ENCODE measurements at places on chromosomes 6 and 20. TPM values are rescaled to one million over a fixed set of nuclear protein-coding genes. Genes with fewer than 3 reads are reported as not detected.

DNA sequence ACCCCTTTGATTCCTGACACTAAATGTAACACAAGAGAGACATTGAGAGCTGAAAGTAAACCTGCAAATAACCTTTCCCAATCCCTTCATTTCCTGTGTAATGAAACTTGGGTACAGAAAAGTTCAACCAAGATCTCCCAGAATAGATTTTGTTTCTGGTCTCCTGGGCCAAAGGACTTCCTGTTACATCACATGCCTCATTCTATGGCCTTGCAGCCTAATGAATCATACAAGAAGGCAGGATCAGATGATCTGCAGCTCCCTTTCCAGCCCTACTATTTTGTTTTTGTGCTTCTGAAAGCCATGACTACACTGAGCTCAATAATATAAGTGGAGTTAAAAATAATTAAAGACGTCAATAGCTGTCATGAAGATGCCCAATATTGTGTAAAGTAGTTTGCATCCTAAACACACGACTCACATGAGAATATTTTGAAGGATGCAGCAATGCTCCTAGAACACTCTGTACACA lies 73.4 kb upstream of the NOX3 start:
- no peak for DNase-seq

GRCh38 chr6:77180326-77180725 lies 283.0 kb downstream of the HTR1B start:
- DNase-seq = no peak

DNA sequence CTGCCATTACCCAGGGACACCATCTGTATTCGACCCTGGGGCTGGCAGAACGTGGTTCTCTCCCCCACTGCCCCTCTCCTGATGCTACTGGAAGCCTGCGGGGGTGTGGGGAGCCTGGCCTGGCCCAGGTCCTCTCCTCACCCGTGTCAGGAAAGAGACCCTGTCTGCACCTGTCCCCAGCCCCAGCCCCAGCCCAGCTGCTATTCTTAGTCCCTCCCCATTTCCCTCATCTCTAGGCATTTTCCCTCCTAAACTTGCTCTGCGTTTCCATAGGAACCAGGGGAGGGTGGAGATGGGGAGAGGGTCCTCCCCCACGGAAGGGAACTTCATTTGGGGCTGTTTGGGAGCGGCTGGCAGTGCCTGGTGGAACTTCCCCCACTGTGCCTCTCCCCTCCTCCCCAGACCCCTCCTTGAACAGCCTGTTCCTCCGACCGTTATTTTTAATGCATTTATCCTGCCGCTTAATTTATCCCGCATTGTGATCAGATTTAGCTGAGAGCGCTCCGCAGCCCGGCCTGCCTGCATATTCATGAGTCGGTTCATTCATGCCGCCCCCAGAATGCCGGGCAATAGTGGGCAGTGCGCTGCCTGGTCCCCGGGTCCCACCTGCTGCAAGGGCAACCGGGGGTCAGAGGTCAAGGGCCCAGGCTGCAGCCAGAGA lies 31.8 kb upstream of the DLGAP4 start:
- DNase-seq = no peak

DNA sequence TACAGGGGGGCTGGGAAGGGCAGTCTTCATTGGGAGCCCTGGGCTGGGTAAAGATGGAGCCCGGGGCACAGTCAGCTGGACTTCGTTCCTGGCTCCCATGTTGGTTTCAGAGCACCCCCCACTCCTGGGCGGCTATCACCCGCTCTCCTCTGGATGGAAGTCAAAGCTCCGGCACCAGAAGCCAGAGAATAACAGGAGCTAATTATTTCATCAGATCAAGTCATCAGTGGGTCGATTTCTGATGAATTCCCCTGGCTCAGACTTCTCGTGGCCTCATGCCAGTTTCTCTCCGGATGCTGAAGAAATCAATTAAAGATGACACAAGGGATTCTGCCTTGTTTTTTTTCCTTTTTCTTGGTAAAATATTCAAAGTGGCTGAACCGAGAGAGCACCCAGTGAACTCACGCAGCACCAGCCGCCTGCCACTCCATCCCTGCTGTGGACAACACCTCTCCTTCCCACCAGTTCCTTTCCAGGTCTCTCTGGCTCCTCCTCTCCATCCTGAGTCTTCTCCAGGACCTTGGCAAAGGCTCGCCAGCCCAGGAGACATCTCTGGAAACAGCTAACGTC lies 22.5 kb downstream of the SULF2 start:
- no peak for DNase-seq

DNA sequence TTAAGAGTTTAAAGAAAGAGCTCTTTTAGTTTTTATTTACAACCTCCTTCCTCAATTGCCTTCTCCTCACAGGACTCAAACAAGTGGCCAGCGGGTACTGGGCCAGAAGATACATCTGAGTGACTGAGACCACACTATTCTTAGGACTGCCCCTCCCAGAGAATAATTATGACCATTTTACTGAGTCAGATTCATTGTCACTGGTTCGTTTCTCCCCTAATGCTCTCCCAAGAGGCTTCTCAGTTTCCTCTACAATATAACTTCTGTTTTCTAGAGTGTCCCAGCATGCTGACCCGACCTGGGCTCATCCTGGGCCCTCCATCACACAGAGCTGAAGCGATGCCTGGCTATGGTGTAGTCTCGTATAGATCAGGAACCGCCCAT lies 279.9 kb downstream of the CD83 start:
- DNase-seq = no peak

Gene MOXD1
- 2.6 TPM for polyA plus RNA-seq

DNA sequence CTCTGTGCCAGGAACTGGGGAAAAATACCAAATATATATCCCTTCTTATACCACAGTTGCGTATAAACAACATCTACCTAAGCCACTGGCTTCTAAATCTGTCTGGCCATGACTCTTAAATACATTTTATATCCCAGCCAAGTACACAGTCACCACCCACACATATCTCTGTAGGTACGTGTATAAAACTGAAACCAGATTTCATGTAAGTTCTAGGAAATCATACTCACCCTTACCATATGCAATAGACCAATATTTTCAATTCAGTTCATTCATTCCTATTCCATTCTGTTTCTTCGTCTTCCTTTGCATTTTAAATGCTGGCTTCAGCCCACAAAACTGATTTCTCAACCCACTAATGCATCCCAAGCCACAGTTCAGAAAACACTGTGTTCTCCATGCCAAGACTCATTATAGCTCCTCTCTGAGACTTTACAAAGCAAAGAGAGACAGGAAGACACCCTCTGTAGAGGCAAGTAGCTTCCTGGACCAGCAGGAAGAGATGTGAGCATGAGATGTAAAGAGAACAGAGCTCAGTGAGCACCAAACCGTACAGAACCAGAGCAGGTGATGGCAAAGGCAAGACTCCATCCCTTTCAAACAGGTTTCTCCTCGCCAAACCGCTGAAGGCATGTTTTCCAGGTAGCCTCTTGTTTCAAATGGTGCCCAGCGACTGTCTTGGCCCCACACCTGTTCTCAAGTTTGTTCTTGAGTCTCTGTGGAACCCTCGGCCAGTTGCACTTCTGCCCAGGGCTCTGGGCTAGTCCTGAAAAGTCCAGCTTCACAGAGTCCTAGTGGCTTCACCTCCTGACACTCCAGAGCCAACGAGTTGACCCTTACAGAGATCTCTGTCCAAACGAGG lies 18.7 kb downstream of the FAM50B start:
- no peak for DNase-seq

Gene ARFGAP1
- 106 TPM for polyA plus RNA-seq
